CD4-positive, alpha-beta T cell treated with Interleukin-17A for 1 hour (primary cell): ENCODE measurements at places on chromosomes 6 and 20.
A peak's percentile ranks its signal among the peaks of the same experiment; 100 is the strongest.

DNA sequence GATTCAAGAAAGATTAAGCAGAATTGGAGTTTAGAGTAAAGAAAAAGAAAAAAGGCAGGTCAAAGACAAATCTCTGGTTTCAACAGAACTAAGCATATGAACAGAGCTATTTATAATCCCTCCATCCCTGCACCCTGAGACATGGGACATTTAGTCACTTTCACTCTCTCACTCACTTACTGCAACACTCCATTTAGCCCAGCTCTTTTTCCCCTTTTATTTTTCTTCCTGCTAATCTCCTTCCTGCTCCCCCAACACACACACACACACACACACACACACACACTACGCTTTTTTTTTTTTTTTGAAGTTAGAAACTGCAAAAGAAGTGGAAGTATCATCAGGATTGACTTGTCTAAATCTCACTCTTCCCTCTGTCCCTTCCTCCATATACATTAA, 45.1 kb upstream of the TBC1D7 start:
- DNase-seq, result no peak

GRCh38 chr20:23614163-23614562, 8.4 kb upstream of the CST9 start:
- DNase-seq, result no peak

DNA sequence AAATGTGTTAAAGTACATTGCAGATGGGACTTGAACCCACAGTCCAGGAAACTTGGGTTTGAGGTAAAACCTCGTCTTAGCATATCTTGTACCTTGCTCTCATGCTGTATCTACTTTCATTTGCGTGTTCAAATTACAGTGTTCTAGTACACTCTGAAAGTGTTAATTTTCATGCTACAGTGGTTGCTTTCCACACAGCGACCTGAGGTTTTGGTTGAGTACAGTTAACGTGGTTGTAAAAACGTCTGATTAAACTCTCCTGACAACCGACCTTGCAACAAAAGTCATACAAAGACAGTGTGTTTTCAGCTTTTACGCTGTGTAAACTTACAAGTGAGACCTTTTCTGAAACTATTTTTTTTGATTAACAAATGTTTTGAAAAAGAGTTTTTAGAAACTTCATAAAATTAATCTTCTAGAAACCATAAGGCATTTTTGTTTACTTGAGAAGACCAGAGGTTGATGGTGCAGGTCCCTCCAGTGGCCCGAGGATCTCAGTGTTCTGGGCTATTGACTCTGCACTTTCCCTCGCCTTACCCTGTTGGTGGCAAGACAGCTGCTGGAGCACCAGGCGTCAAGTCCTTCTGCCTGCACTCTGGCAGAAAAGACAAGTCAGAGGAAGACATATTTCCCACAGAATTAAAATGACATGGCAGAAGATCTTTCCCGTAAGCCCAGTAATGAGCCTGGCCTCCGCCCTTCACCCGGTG, 334.0 kb downstream of the THBS2 start:
- peak; percentile 10 for DNase-seq

- peak; percentile 27 for DNase-seq
These were observed 61.3 kb upstream of the EPB41L1 start for GRCh38 chr20:36093025-36093803.

DNA sequence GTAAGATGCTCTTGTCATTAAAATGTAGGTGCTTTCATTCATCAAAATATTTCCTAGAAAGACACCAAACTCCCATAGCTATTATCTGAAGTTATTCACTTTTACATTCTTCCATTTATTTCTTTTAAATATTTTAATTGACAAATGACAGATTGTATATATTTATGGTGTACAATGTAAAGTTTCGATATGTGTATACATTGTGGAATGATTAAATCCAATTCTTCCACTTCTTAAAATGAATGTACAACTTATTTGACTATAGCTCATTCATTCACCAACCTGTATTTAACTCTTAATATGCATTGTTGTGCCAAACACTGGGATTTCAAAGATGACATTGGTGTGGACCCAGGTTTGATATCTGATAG, 41.0 kb downstream of the CCN2 start:
- DNase-seq, result no peak

GRCh38 chr6:117110146-117110545, 155.2 kb upstream of the VGLL2 start:
- no peak for DNase-seq

GRCh38 chr6:56156643-56157042, 90.7 kb downstream of the COL21A1 start:
- no peak for DNase-seq

GRCh38 chr20:31870726-31871617, 538 bp downstream of the TTLL9 start:
- no peak for DNase-seq

GRCh38 chr6:52595796-52596130, 18.9 kb upstream of the TRAM2 start:
- DNase-seq, result no peak

DNA sequence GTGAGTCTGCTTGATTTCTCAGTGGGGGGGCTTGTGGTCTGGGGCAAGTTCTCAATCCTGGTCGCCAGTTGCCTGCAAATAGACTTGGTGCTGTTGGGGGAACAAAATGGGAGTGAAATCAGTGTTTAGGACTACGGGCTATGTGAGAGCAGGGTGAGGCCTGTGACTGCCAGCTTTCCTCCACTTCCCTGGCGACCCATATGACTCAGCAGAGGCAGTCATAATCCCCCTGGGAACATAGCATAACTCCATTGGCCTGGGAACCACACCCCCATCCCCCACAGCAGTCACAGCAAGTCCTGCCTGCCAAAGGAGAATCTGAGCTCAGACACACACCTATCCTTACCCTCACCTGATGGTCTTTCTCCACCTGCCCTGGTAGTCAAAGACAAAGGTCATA, 387.9 kb downstream of the LMBRD1 start:
- no peak for DNase-seq

- DNase-seq, result no peak
These were observed 1.4 kb downstream of the GINS1 start for GRCh38 chr20:25408890-25409289.

DNA sequence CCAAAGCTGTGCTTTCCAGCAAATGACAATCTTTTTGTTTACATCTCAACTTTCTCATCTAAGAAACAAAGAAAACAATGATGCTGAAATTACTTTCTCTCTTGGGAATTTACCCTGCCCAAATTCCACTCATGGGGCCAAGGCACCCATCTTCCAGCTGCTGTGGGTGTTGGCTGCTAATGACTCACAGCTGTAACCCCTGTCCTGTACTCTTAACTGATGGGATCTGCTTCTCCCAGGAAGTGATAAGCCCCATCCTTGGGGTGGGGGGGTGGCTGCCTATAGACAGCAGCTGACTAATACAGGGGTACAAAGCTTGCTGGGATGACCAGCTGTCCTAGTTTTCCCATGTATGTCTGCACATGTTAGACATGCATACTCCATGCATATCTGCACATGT, 938.6 kb downstream of the C6orf118 start:
- DNase-seq, result no peak

- no peak for DNase-seq
These were observed 129.7 kb downstream of the FAXC start for GRCh38 chr6:99219788-99220187.

DNA sequence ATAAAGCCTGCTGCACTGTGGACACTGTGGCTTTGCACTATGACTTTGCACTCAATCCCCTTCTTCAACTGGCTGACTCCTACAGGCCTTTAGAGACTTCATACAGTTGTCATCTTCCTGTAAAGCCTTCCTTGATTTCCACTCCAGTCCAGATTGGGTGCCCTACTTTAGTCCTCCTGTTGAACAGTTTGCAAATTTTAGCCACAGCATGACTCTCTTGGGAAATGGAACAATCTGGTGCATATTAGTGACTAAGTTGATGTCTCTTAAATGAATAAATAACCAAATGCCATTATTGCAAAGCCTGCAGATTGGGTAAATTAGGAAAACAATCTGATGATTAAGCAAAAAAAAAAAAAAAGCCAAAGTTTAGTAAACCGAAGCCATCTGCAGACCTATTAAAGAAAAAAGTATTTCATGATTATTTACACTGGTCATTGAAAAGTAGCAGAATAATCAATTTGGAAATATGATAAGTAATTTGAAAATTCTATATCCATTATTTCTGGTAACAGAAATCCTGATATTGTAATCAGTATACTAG, 12.6 kb downstream of the PLCB4 start:
- DNase-seq, result no peak
